ENCODE measurements at places on chromosomes 5 and 9.

- DNase-seq, result no peak
These were observed 43.9 kb downstream of the RAI14 start for GRCh38 chr5:34700078-34700452.

- peak; percentile 30 for DNase-seq
These were observed 12.7 kb upstream of the TDRD7 start for GRCh38 chr9:97398999-97399758.

GRCh38 chr9:82410306-82410705 is 421.7 kb downstream of the SPATA31D1 start:
- DNase-seq, result no peak

DNA sequence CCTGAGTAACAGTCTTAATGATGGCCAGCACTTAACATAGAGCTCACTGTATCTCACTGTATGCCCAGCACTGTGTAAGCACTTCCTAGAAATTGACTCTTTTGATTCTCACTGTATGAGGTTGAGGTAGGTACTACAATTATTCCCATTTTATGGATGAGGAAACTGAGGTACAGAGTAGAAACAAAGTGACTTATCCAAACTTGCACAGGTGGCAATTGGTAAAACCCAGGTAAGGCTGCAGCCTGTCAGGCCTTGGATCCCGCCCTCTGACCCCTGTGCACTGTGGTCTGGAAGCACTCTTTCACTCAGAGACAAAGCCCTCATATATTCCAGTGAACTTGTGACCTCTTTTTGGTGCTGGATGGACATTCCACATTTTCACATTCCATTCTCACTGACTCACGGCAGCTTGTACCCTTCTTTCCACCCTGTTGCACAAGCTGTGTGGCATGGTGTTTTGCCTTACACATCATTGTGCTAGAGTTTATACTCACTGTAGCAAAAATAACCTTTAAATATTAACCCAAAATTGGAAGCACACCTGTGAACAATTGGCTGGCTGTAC is 21.7 kb downstream of the ANKRD55 start:
- DNase-seq, result no peak

DNA sequence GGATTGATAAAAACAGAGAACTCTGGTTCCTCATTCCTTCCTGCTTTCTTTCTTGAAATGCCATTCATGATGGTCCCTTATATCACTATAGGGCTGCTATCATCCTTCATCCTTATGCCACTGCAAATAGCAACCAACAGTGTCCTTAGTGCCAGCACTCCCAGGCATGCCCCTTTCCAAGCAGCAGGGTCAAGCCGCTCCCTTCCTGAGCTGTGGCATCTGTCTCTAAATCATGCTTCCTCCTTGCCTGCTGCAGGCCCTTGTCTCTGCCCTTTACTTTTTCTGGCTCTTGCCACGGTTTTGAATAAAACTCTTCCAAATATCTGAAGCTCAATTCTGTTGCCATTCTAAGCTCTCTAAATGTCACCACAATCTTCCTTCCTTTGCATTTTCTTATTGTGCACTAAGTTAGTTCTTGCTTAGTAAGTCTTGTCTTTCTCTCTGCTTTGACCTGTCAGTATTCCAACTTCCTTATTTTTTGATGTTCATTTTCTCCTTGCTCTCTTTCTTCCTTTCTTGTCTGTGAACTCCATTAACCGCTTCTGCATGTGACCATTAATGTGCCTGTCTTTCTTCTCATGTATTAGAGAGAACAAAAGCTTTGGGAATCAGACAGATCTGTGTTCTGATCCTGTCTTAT is 19.9 kb downstream of the TLR4 start:
- no peak for DNase-seq

Measured in activated CD8-positive, alpha-beta memory T cell treated with anti-CD3 and anti-CD28 coated beads for 4 hours (primary cell).